ENCODE measurements at places on chromosomes 5 and 9.

DNA sequence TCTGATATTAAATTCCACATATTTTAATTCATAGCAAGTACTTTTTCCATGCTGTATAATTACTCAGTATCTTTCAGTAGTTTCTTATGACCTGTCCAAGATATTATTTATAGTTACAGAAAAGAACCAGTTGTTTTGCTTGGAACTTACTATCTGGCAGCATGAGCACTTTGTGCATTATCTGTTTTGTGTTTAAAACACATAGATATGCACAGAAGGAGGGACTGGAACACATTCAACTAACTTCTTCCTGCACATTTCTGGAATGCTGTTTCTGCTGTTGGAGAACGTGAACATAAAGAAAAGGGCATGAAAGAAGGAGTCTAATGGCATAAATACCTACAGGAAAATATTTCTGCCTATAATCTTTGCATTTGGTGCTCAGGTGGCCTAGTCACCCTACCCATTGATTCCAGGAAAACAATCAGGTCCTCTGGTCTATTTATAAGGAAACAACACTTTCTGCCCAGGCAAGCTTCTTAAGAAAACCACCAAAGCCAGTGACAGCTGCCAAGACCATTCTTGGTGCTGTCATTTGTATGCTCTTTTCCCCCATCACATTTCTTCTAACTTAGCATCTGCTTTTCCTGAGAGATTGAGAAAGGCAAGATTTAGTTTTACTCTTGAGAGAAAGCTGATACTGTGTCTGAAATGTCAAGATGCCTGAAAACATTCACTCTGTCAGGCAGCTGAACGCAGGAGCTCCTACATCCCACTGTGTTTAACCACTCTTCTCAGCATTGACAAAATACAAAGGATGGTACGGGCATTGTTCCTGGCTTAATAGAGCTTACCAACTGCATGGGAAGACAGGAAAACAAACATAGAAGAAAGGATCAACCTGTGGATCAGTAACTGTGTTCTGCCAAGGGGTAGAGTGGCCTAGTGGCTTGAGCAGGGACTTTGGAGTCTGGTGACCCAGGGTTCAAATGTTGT, 40.3 kb downstream of the RAB3C start:
- no peak for DNase-seq

DNA sequence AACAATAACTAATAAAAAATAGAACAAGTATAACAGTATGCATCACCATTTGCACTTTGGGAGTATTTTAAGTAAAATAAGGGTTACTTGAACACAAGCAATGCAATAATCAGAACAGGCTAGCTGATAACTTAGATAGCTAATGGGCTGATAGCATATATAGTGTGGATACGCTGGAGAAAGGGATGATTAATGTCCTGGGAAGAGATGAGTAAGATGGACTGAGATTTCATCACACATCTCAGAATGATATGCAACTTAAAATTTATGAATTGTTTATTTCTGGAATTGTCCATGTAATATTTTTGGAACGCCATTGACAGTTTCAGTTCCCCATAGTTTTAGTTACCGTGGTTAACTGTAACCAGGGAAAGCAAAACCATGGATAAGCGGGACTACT, 173.6 kb downstream of the ISL1 start:
- DNase-seq, result no peak

GRCh38 chr5:139898981-139899380, 103.4 kb downstream of the PSD2 start:
- DNase-seq, result no peak

DNA sequence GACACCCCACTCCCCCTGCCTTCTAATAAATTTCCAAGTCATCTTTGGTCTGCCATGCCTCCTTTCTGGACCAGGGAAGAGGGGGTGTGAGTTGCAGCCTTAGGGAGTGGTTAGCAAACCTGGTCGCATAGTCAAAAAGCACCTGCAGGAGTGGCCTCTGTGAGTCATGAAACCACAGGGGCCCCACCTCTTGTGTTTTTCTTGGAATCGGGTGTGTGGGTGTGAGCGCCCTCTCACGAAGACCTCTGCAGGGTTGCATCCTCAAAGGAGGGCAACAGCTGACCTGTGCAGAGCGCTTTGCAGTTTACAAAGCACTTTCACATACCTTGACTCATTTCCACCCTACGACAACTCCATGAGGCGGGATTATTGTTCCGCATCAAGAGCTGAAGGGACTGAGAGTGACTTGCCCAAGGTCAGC, 36.8 kb upstream of the TEX48 start:
- peak; percentile 93 for DNase-seq

DNA sequence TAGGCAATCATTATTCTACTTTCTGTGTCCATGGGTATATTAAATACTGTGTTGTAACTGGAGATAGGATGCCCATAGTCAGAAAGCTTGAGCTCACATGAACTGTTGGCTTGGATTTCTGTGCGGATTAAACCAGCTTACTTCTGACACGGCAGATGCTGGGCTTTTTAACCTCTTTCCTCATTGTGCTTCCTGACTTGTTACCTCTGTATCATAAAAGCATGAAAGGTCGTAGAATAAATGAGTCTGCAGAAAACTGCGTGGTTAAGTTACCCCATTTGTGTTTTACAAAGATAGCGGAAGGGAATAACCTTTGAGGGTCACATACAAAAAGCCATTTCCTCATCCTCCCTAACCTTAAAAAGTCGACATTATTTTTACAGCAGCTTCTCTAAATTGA, 199.5 kb upstream of the DMRT1 start:
- no peak for DNase-seq

- DNase-seq, result no peak
Measured at GRCh38 chr5:136332223-136333015, 32.9 kb downstream of the TRPC7 start.

DNA sequence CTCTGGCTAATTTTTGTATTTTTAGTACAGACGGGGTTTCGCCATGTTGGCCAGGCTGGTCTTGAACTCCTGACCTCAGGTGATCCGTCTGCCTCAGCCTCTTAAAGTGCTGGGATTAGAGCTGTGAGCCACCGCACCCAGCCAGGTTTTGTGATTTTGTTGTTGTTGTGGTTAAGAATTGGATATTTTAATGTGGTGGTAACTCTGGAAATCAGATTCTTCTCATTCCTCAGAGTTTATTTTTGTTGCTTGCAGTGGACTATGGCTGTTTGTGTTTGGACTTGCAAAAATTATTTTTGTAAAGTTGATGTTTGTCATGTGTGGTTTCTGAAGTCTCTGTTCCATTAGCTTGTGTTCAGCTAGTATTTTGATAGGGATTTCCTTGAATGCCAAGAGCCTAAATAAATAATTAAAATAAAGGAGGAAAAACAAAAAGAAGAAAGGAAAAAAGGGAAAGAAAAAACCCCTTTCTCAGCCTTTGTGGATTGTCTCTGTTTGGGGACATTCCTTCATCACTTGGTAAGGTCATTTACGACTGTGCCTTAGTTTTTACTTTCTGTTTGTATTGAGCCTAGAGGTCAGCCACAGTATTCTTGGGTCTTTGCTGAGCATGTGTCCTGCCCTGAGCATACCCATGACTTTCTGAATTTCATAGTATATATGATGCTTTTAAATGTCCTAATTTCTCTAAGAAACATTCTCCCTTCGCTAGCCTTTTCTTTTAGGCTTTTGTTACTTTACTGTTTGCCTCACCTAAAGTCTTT, 37.3 kb downstream of the PBX3 start:
- no peak for DNase-seq

GRCh38 chr9:128828719-128829452, 708 bp downstream of the SPOUT1 start:
- no peak for DNase-seq

DNA sequence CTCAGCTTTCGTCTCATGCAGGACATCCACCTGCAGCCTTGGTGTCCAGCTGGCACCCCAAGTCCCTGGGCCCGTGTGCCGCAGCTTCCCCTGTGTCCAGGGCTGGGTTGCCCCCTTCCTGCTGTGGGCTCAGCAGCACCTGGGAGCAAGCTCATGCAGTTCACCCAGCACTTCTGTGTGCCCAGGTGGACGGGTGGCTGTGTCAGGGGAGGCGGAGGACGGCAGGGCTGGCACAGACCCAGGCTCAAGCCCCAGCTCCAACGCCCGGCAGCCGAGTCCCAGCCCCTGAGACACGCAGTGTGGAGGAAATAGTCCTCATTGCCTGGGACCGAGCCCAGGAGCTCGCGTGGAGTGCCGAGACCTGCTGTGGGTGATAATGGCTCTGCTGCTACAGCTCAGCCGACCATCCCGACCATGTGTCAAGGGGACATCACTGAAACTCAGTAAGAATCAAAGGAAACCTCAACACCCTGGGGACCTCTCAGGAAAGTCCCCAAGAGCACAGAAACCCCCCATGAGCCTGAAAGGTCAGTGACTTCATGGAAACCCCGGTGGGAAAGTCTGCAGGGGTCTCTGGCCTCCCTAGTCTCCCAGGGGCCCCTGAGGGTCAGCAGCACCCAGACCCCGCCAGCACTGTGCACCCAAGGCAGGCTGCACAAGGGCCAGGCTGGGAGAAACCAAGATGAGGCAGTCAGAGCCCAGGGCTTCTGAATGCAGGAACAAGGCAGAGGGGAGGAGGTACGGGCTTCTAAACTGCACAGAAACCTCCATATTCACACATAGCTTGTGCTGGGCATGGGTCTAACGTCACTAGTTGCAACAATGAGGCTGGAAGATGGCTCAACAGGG, 38.8 kb downstream of the LPCAT1 start:
- DNase-seq, result no peak

DNA sequence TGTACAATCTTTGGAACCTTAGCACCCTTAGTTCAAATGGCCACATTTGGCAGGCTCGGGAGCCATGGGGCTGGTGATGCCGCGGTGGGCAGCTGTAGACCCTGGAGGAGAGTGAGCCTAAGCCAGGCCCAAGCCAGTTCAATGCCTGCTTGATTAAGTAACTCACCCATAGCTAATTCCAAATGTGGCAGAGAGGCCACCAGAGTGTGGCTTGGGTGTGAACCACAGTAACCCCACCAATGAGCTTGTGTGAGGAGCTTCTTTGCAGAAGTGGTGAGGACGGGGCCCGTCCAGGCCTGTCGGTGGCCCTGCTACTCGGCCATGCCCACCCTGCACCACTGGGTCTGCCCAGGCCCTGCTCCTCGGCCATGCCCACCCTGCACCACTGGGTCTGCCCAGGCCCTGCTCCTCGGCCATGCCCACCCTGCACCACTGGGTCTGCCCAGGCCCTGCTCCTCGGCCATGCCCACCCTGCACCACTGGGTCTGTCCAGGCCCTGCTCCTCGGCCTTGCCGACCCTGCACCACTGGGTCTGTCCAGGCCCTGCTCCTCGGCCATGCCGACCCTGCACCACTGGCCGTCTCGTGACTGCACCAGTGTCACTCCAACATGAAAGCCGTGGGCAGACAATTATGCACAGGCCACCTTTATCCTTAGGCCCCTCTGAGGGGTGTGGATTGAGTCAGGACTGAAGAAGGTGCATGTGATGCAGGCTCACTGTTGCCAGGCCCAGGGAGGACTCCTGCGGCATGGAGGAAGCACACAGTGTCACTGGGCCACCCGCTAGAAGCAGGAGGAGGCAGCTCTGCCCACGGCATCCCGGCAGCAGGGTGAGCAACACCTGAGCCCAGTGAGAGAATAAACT, 75.4 kb downstream of the MRPL36 start:
- no peak for DNase-seq

DNA sequence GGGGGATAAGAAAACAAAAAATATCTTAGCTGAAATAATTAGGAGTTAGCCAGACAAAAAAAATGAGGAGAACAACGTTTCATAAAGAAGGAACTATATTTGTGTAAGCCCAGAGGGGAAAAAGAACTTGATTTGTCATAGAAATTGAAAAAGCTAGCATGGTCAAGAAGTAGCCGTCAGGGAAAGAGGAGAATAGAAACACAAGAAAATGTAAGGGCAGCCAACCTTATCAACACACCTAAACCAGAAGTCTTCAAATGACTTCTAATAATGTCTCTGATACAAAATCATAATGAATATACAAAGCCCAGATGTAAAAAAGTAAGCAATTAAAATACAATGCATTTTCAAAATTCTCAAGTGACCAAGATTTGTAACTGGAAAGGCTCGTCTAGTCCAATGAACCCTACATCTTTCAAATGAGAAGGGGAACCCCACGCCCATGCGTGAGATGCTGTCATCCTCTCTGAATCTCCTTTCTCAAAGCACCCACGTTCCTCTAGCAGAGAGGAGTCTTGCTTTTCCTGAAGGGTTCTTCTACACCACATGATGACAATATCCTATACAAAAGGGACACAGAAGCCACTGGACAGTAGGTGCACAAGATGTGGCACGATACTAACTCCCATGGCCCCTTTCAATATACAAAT, 103.7 kb downstream of the ARL15 start:
- no peak for DNase-seq

GRCh38 chr9:105043370-105043936, 115.5 kb upstream of the ABCA1 start:
- DNase-seq, result no peak

DNA sequence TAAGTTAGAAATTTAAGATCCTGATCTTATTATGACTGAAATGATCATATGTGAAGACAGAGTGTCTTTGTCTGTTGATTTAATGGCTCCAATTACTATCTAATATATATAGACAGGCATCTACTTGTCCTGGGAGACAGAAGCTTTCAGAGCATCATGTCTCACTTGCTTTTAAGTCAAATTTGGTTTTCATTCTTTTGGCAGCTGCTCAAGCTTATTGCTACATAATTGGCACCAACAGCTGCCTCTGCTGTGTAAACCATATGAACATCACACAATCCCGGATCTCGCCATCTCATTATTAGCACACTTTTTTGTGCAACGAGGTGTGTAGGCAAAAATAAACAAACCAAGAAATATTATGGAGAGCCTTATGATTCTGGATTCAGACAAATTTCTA, 1717.9 kb downstream of the EFNA5 start:
- DNase-seq, result no peak

DNA sequence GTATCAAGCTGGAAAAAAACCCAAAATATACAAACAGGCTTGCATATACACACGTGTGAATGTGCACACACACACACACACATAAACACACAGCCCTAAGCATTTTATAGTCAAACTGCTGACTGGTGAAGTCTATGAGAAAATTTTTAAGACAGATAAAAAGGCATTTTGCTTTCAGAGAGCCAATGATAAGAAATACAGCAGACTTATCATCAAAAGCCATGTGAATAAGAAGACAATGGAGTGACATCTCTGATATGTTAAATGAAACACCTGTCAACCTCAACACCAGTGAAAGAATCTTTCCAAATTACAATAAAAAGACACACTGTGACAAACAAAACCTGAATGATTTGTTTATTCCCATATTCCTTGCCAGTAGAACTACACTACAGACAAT, 233.3 kb downstream of the CDH9 start:
- DNase-seq, result no peak

GRCh38 chr9:135701067-135701958, 672 bp upstream of the KCNT1 start:
- no peak for DNase-seq

All from activated T-helper 2 cell treated with anti-CD3 and anti-CD28 coated beads, Interferon-gamma antibody, Interleukin-2, Interleukin-4, amounts not matched to agents 10 μg/mL and 5 μg/mL and 100 μg/mL, durations not matched to agents 14 hours and 24 hours and 36 hours (primary cell).